Cortex of kidney (tissue), 1 donor: ENCODE measurements at places on chromosomes 2 and 18.

- no peak for DNase-seq
Observed at GRCh38 chr2:101983486-101983885, 8.3 kb upstream of the IL1R2 start.

GRCh38 chr2:58571181-58571852 lies 330.2 kb upstream of the FANCL start:
- DNase-seq, result no peak

DNA sequence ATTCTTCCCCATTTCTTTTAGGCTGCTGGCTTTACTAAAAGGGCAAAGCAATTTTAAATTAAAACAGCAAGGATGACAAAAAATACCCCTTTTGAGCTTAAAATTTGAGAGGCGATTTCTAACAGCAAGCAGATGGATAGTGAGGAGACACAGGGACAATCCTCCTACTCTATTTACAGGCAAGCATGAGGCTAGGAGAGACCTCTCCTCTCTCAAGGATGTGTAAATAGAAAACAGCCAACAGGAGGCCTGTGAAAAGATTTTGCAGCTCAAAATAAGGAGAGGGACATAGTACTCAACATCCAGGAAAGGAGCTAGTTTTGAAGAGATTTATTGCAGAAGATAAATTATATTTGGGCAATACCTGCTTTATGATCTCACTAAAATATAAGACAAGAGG lies 53.8 kb downstream of the LINC00305 start:
- DNase-seq, result no peak

DNA sequence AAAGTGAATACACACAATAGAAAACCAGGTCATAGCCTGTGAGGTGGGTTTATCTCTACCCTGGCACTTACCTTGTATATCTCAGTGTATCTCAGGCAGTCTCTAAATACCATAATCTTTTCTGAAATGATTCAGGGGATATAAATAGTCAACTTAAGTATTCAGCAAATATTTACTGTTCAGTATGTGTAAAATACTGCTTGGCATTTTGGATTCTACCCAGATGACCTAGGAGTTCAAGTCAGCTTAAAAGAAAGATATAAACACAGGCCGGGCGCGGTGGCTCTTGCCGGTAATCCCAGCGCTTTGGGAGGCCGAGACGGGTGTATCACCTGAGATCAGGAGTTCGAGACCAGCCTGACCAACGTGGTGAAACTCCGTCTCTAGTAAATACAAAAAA lies 23.8 kb downstream of the GRHL1 start:
- DNase-seq, result no peak

DNA sequence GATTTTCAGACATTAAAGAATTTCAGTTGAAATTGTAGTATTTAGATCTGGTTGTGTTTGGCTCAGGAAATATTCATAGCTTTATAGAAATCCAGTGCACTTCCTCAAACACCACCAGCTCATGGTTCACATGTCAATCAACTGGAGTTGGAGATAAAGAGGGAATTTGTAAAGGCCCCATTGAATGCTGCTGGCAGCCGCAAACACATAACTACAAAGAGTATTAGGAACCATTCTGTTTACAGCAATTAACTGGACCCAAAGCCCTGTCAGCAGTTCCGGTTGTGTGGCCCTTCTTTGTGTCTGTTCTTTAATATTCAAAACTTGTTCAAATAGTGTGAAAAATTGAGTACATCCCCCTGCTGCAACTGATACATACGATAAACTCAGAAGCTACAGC lies 107.4 kb upstream of the LRRTM4 start:
- no peak for DNase-seq

DNA sequence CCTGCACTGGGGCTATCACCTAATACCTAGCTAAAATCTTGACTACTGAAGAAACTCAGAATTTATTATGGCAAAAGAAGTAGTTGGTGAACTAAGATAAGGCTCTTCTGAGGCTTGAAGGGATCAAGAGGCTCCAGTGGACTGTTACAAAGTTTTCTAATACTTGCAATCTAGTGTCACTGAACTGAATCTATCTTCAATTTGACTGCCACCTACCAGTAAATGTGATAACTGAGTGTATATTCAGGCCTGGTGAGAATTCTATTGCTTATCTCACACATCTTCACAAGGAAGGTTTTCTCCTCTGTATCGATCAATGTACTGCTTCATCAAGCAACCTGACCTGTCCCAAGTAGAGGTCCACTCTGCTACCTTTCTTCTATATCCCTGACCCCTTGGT lies 40.8 kb downstream of the DARS1 start:
- no peak for DNase-seq

DNA sequence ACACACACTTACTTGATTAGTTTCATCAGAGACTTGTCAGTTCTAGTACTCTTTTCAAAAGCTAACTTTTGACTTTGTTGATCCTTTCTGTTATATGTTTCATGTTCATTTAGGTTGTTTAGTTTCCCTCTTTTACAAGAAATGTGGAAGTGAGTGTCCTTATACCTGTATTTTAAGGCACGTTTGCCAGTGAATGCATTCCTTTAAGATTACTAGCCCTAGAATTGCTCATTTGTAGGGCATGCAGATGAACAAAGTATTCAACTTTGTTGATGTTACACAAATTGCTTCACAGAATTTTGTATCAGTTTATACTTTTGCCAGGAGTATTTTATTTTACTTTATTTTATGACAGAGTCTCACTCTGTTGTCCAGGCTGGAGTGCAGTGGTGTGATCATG lies 6.3 kb downstream of the IL1RL2 start:
- DNase-seq, result no peak

GRCh38 chr2:181426672-181427071 lies 30.5 kb upstream of the ITGA4 start:
- DNase-seq, result no peak

GRCh38 chr2:238351315-238351714 lies 31.0 kb downstream of the TRAF3IP1 start:
- no peak for DNase-seq

DNA sequence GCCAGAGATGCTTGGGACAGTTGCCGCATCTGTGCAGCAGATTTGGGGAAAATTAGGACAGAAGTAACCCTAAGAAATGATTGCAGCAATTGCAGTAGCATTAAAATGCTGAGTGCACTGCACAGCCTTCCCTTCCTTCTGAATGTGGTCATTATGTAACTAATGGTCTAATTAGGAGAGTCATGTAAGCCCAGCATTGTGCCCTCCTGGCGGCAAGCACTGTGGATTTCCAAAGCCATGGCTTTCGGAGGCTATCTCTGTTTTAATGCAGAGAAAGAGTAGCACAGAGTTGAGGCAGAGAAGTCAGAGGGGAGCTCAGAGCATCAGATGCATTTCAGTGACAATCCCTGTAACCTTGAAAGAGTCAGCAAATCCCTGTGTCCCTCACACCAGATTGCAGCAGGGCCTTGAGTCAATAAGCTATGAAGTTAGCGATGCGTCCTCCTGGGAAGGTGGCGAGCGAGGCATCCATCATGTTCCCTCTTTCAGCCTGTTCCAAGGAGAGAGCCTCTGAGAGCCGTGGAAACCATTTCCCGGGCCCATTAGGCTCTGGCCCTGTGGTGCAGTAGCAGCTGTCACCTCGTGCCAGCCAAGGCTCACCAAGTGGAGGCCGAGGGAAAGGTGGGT lies 307.2 kb downstream of the FBXO15 start:
- DNase-seq, result no peak

GRCh38 chr18:42176599-42176998 lies 221.6 kb downstream of the PIK3C3 start:
- DNase-seq, result no peak

- no peak for DNase-seq
Observed at GRCh38 chr18:48663931-48664847, 125.4 kb downstream of the CTIF start.

- no peak for DNase-seq
Observed at GRCh38 chr2:47386551-47386950, 16.4 kb upstream of the MSH2 start.

DNA sequence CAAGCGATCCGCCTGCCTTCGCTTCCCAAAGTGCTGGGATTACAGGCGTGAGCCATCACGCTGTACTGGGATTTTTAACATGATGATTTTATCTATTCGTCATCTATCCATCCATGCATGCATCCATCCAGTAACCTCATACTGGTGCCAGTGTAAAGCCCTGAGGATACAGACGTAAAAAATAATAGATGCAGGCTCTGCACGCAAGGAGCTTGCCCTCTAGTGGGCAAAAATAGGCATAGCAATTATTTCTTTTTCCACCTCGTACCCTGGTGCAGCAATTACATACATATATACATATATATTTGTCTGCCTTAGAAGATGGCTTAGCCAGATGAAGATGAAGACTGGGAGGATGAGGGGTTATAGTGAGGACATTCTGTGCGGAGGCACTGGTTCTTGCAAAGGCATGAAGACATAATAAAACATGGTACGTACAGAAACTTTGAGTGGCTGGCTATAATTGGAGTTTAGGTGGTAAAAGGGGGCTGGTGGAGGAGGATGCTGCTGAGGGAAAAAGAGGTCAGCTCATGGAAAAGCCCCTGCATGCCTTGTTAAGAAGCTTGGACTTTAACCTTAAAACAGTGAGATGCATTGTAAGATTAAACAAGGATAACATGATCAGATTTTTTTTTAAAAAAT lies 19.6 kb upstream of the RPIA start:
- DNase-seq, result no peak

DNA sequence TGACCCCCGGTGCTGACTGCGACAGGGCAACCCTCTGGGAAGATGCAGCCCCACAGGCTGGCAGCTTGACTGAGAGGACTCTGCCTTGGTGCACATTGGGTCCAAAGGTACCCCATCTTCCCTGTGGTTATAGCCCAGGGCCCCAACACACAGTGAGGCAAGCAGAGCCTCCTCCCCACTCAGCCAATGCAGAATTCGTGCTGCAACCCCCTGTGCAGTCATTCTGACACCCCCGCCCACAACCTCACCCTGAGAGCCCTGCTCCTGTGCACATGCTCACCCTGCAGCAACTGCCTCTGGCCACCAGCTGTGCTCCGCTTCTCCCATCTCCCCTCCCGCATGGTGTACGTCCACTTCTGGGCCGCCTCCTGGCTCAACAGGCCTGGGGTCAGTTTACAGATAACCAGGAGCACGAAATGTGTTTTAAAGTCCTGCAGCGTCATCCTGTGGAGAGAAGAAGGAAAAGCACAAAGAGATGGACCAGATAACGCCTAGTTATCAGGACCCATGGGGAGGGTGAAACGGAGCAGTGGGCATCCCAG lies 24.4 kb downstream of the CAPN14 start:
- no peak for DNase-seq

GRCh38 chr2:202185156-202185555 lies 53.2 kb downstream of the SUMO1 start:
- DNase-seq, result no peak

- no peak for DNase-seq
Observed at GRCh38 chr2:141579071-141579470, 551.7 kb downstream of the LRP1B start.

DNA sequence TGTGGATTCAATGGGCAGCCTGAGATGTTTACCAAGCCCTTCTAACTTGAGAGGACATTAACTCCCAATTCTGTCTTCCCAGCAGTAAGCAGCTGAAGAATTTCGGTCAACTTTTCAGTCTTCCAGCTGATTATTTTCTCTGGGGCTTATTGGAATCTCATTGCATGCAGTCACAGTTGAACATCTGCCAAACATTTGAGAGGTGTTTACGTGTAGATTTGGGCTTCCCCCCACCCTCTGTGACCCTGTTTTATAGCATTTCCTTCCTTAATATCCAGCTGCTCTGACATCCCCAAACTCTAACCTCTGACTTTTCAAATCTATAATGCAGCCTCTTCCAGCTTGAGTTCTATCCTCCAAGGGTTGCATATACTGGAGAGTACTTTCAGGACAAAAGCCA lies 16.5 kb upstream of the VIT start:
- DNase-seq, result no peak

DNA sequence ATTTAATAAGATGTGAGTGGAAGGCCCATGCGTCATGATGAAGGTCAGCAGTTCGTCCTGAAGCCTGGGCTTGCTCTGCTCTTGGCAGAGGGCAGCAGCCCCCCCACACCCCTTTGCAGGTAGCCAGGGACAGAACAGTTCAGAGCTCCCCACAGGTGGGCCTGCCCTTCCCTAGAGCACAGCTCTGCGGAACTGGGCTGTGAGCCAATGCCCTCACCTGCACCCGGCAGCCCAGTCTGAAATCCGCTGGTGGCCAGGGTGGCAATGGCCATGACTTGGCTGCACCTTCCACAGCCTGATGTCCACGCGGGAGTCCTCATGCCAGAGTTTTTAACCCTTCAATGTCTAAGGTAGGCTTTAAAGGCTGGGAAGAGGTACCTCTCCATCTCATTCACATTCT lies 136.7 kb downstream of the ACKR3 start:
- no peak for DNase-seq

GRCh38 chr2:128187032-128187654 lies 96.1 kb downstream of the UGGT1 start:
- DNase-seq, result no peak

DNA sequence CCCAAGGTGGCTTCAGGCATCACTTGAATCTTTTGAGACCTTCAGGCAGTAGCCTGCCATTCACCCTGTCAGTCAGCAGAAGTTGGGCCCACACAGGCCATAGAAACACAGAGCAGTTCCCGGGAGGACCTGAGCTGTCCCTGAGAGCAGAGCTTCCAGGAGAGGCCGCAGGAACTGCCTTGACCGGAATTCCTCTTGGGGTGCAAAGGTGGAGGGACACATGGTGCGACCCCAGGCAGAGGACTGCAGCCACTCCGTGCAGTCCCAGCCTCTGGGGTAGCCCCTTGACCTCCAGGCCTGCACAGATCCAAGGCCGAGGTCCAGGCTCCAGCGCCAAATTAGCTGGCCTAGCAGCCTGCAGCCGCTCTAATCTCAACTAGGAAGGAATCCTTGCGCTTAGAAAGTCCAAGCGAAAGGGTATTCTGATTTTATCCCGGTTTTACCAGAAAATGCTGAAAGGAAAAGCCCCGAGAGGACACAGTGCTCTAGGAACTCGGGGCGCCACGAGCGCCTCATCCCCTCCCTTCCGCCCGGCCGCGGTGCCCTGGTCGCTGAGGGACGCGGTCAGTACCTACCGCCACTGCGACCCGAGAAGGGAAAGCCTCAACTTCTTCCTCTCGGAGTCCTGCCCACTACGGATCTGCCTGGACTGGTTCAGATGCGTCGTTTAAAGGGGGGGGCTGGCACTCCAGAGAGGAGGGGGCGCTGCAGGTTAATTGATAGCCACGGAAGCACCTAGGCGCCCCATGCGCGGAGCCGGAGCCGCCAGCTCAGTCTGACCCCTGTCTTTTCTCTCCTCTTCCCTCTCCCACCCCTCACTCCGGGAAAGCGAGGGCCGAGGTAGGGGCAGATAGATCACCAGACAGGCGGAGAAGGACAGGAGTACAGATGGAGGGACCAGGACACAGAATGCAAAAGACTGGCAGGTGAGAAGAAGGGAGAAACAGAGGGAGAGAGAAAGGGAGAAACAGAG lies 5.4 kb downstream of the SIX2 start:
- no peak for DNase-seq

DNA sequence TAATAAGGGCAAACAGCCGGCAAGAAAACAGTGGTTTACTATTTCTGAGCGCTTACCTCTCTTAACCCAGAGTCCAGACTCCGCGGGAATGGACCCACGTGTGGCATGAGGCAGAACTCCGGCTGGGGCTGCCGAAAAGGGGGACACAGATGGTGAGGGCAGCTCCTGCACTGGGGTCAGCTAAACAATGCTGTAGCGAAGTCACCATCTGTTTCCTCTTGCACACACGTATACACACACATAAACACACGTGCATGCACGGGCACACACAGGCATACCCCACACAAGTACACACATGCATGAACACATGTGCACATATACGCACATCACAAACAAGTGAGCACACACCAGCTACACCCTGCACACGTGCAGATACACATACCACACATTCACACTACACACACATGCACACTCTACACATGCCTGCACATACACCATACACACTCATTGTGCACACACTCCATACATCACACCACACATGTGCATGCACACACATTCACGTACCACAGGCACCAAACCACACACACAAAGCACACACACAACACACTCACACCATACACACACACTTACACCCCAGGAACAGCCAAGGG lies 105.9 kb upstream of the ID2 start:
- no peak for DNase-seq
